T-helper 1 cell treated with Interleukin-12 subunit alpha and Interleukin-12 subunit beta and Interleukin-4 antibody, amounts not matched to agents 30 ng/mL and 1 ng/mL, for 36 hours (primary cell): ENCODE measurements at places on chromosomes 12 and 14. TPM values are rescaled to one million over a fixed set of nuclear protein-coding genes. Genes with fewer than 3 reads are reported as not detected.

The NGB gene
- total RNA-seq = not detected in 2 replicates

The FKBP4 gene
- total RNA-seq = 80.6 and 81.5 TPM in 2 replicates

The KERA gene
- total RNA-seq = not detected in 2 replicates

The VRTN gene
- not detected in 2 replicates for total RNA-seq

The IGF1 gene
- 0.46 and 0.59 TPM in 2 replicates for total RNA-seq

The LMNTD1 gene
- not detected in 2 replicates for total RNA-seq

The NRL gene
- total RNA-seq = 2.4 and 2.5 TPM in 2 replicates

The RARG gene
- total RNA-seq = 56.8 and 62.0 TPM in 2 replicates

The KRT78 gene
- total RNA-seq = not detected in 2 replicates

The IRAK3 gene
- total RNA-seq = 4.2 and 4.8 TPM in 2 replicates

The DNAJC22 gene
- total RNA-seq = not detected in 2 replicates

The KRT82 gene
- not detected in 2 replicates for total RNA-seq

The CCDC38 gene
- total RNA-seq = 0.12 and 0.32 TPM in 2 replicates

The ETNK1 gene
- total RNA-seq = 82.3 and 93.2 TPM in 2 replicates

The ACSM4 gene
- total RNA-seq = not detected in 2 replicates

The NPFF gene
- 0.44 TPM in 1 of 2 replicates, not detected in the other for total RNA-seq

The CARMIL3 gene
- total RNA-seq = 2.3 and 3.2 TPM in 2 replicates

The TMEM132D gene
- not detected in 2 replicates for total RNA-seq

The ANO6 gene
- 27.8 and 29.1 TPM in 2 replicates for total RNA-seq

The TAS2R42 gene
- not detected in 2 replicates for total RNA-seq

The KLRC1 gene
- not detected in 2 replicates for total RNA-seq

The GLIPR1L2 gene
- not detected in 2 replicates for total RNA-seq

The PROX2 gene
- total RNA-seq = 0.05 TPM in 1 of 2 replicates, not detected in the other

The WNT1 gene
- total RNA-seq = 0.22 TPM in 1 of 2 replicates, not detected in the other

The DHRS7 gene
- total RNA-seq = 49.1 and 55.1 TPM in 2 replicates

The LRIG3 gene
- total RNA-seq = 0.27 and 0.34 TPM in 2 replicates

The IFNG-AS1 gene
- 3.6 and 3.8 TPM in 2 replicates for total RNA-seq

The SYT1 gene
- not detected in 2 replicates for total RNA-seq

The ZNF641 gene
- 23.9 and 26.2 TPM in 2 replicates for total RNA-seq

The KLRC3 gene
- not detected in 2 replicates for total RNA-seq

The RNASE4 gene
- total RNA-seq = 1.0 and 1.3 TPM in 2 replicates

The BLTP3B gene
- 37.0 and 39.2 TPM in 2 replicates for total RNA-seq

The TAS2R31 gene
- total RNA-seq = 3.5 and 4.9 TPM in 2 replicates

The RNASE7 gene
- not detected in 2 replicates for total RNA-seq

The TRIM9 gene
- 0.22 TPM in 2 replicates for total RNA-seq

The CEBPE gene
- 0.34 TPM in 1 of 2 replicates, not detected in the other for total RNA-seq

The OVCH1 gene
- total RNA-seq = not detected in 2 replicates

The TMPRSS12 gene
- total RNA-seq = not detected in 2 replicates

The SYCP3 gene
- total RNA-seq = 0.46 and 0.93 TPM in 2 replicates

The NOVA1 gene
- 0.24 and 0.39 TPM in 2 replicates for total RNA-seq

The KRT6C gene
- not detected in 2 replicates for total RNA-seq

The CIPC gene
- 11.9 and 12.8 TPM in 2 replicates for total RNA-seq

The RNASE2 gene
- total RNA-seq = not detected in 2 replicates

The CIROP gene
- not detected in 2 replicates for total RNA-seq

The KRT6A gene
- total RNA-seq = not detected in 2 replicates

The BCL7A gene
- total RNA-seq = 5.2 and 6.2 TPM in 2 replicates
